ENCODE measurements at places on chromosomes 6 and 20.

DNA sequence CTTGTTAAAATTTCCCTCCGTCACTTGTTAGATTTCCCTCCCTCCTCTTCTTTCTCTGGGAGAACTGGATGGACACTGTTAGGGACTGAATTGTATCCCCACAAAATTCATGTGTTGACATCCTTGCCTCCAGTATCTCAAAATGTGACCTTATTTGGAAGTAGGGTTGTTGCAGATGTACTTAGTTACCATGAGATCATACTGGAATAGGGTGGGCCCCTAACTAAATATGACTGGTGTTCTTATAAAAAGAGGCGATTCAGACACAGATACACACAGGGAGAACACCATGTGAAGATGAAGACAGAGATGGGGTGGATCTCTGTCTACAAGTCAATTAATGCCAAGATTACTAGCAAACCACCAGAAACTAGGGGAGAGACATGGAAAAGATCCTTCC, 139.5 kb downstream of the ALDH8A1 start:
- DNase-seq, result no peak

DNA sequence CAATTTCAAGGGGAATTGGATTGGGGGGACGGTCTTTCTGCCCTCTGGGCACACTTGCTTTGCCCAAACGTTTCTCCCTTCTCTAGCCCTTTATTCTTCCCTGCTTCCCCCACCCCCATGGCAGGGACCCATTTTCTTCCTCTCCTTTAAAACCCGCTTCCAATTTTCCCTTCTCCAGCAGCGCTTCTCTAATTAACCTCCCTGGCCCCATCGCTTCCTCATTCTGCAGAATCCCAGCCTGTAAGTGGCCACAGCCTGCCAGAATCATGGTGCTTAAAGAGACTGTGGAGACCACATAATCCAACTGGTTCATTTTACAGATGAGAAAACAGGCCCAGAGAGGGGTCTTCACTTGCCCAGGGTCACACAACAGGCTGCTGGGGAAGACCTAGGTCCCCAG, 61.4 kb downstream of the CPNE5 start:
- DNase-seq, result no peak

GRCh38 chr6:52109171-52109571, 21.8 kb upstream of the PKHD1 start:
- no peak for DNase-seq

DNA sequence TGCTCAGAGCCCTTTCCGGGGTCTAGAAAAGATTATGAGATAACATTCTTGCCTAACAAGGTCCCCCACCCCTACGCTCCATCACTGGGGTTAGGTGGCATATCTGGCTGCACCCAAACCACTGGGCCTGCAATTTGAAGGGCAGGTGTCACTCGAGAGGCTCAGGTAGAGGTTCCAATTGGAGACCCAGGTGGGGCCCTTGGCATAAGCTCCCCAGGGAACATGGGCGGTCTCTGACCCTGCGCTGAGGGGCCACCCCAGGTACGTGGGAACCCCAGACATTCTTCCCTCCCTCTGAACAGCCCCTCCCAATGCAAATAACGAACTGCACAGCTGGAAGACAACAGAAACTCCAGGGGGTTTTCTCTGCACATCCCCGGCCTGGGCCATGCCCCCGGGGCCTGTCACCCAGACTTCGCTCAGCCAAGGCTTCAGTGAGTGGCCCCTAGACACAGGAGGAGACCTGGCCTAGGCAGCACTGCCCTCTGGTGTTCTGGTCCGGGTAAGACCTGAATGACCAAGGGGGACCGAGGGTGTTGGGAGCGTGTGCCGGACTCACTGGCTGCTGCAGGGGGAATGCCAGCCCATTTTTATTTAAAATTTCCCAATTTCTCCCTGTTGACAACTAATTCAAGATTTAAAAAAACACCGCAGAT, 47.5 kb downstream of the DSTN start:
- no peak for DNase-seq

DNA sequence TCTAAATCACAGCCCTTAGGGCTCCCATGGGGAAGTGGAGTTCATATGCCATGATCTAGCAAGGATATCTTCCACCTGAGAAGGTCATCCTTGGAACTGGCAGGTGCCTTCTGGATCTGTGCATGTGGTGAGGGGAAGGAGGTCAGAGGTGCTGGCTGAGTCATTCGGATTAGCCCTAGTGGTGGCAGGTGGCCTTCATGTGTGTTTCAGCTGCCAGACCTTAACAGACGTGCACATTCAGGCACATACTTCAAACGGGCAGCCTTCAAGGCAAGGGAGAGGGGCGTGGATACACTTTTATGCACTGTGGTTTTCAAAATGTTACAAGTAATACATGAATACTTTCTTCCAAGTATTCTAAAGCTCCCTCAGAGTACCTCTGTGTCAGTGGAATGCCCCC, 51.2 kb downstream of the BMP6 start:
- DNase-seq, result no peak
